HT1080 (cell line): ENCODE measurements at places on chromosomes 1 and 21.

- peak; percentile 91 for DNase-seq
Observed at GRCh38 chr1:58592522-58593134, 15.6 kb upstream of the TACSTD2 start.

GRCh38 chr1:10867914-10868598 is 71.6 kb upstream of the CASZ1 start:
- no peak for DNase-seq

- DNase-seq: peak; percentile 21
Observed at GRCh38 chr1:179251675-179252074, 22.2 kb upstream of the ABL2 start.

GRCh38 chr1:79448426-79448825 is 441.9 kb upstream of the ADGRL4 start:
- no peak for DNase-seq

- DNase-seq: no peak
Observed at GRCh38 chr1:45543581-45544417, 6.8 kb upstream of the AKR1A1 start.

GRCh38 chr1:41101950-41102607 is 80.6 kb upstream of the SLFNL1 start:
- peak; percentile 73 for DNase-seq

DNA sequence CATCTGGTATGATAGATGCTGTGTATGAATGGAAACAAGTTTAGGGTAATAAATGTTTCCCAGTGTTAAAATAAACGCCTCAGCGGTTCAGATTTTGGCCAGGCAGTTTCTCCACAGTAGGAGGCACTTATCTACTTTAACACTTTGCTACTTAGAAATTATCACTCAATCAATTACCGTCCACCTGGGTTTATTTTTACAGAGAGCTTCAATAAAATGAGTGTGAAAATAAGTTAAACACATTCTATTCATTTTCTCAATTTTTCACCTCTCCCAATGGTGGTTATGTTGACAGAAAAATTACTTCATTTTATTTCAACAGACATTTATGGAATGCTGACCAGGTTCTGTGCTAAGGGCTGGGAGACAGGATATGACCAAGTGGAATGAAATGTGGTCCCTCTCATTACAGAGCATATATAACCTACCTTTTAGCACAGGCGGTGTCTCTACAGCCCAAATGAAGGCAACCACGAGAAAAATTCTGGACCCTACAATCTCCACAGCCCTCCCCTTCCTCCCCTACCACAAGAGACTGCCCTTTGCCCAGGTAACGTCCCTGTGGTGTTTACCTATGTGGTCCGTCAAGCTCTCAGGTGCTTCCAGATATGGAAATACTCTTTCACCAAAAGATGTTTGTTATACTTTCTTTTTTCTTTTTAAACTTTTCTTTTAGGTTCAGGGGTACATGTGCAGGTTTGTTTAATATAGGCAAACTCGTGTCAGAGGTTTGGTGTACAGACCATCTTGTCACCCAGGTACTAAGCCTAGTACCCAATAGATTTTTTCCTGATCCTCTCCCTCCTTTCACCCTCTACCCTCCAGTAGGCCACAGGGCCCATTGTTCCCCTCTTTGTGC is 105.5 kb downstream of the HLCS start:
- peak; percentile 84 for DNase-seq

- DNase-seq: no peak
Observed at GRCh38 chr1:117370071-117370470, 2.8 kb downstream of the MAN1A2 start.

DNA sequence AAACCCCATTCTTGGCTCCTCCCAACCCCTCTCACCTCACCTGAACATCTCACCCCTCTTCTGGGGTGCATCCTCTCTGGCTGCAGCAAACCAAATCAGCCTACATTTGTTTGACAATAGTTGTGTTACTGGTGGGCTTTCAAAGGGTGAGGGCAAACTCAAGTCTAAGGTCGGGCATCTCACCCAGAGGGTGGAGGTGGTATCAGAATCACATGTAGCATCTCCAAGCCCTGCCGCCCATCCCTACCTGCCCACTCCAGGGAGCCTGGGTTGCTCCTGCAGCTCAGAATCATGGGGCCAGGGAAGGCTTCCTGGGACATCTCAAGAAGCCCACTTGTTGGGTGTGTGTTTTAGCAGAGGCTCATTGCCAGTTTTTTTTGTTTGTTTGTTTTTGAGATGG is 35.8 kb downstream of the PGBD5 start:
- DNase-seq: no peak

GRCh38 chr1:230861489-230861888 is 6.8 kb downstream of the C1orf198 start:
- no peak for DNase-seq
